Activated CD4-positive, alpha-beta T cell treated with anti-CD3 and anti-CD28 coated beads, Interleukin-2, amount 50 U/mL, for 1 hour (primary cell): ENCODE measurements at places on chromosomes 4 and X.

GRCh38 chr4:27916452-27917184 is 1056.0 kb downstream of the STIM2 start:
- no peak for DNase-seq

GRCh38 chr4:7799306-7799705 is 140.4 kb downstream of the AFAP1 start:
- DNase-seq, result no peak

DNA sequence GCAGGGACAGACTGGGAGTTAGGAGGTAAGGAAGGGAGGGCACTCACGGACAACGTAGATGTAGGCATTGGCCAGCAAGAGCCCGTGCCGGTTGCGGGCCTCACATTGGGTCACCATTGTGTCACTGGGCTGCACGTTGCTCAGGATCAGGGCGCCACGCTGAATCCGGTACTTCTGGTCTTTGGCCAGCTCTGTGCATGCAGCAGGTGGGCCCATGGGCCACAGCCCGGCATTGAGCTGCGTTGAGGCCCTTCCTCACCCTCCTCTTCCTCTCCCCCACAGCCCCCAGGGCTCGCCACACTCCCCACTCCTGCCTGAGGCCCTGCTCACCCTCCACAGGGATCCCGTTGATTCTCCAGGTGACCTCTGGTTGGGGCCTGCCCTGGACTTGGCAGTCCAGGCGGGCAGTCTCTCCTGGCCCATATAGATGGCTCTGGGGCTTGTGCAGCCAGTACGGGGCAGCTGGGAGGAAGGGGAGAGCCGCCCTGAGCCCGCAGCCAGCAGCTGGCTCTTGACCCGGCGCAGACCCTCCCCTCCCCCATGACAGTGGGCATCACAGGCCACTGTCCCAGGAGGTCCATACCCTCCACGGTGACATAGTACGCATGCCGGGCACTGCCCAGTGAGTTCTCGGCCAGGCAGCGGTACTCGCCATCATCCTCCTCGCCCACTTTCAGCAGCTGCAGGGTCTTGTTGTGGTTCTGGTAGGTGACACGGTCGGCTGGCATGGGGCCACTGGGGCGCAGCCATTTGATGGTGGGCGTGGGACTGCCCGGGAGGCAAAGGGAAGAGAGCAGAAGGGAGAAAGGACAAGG is 16.3 kb downstream of the L1CAM start:
- DNase-seq, result no peak

DNA sequence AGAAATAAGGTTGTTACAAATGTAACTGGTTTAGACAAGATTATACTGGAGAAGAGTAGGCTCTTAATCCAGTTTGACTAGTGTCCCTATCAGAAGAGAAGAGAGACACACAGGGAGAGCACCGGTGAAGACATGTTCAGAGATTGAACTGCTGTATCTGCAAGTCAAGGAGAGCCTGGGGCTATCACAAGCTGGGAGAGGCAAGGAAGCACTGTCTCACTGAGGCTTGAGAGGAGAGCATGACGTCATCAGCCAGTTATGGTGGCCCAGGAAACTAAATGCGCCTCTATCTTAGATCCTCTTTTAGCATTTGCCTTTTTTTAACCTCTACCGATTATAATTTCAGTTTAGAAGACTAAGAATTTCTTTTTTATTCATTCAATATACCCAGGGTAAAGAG is 583.4 kb downstream of the TRAM1L1 start:
- DNase-seq, result no peak

DNA sequence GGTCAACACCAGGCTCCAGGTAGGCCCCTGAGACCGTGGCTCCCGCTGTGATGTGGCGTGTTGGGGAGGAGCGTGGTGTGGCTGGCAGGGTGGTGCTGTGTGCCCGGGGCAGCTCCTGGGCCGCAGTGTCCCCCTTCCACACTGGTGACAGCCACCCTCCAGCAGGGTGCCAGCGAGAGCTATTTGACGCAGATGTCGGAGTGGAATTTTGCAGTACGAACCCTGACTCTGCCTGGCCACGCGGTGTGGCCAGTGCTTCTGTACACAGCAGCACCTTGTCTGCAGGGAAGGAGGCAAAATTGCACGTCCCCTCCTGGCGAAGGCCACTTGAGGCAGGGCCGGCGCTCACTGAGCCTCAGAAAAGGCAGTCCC is 53.2 kb downstream of the CPZ start:
- DNase-seq, result no peak

DNA sequence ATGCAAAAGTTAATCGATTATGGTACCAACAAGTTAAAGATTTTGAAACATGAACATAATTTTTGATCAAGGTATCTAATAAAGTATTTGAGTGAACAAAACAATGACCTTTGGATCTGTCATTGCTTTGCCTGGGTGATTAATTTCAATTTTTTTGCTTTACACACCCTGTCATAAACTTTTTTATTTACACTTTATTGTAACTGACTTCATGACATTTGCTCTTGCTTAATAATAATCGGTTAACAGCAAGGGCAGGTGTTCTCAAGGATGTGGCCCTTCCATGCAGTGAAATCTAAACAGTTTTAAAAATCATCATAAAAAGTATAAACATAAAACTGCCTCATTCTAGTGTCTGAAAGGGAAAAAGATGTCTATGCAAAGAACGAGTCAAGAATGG is 24.1 kb downstream of the ATOH1 start:
- DNase-seq, result no peak

GRCh38 chr4:140000232-140000631 is 153.8 kb downstream of the MAML3 start:
- DNase-seq, result no peak
